Activated naive CD4-positive, alpha-beta T cell treated with anti-CD3 and anti-CD28 coated beads, Interleukin-2, amount 50 U/mL, for 72 hours (primary cell): ENCODE measurements at places on chromosomes 5 and 9.

GRCh38 chr5:117107859-117108258 lies 533.2 kb upstream of the SEMA6A start:
- no peak for DNase-seq

GRCh38 chr5:133331941-133332340 lies 280.1 kb downstream of the HSPA4 start:
- no peak for DNase-seq

GRCh38 chr9:128422783-128423150 lies 2.1 kb downstream of the CERCAM start:
- DNase-seq: no peak

- no peak for DNase-seq
These were observed 133.6 kb upstream of the NR3C1 start for GRCh38 chr5:143537056-143537455.

- no peak for DNase-seq
These were observed 30.6 kb downstream of the HTR4 start for GRCh38 chr5:148623741-148624140.

DNA sequence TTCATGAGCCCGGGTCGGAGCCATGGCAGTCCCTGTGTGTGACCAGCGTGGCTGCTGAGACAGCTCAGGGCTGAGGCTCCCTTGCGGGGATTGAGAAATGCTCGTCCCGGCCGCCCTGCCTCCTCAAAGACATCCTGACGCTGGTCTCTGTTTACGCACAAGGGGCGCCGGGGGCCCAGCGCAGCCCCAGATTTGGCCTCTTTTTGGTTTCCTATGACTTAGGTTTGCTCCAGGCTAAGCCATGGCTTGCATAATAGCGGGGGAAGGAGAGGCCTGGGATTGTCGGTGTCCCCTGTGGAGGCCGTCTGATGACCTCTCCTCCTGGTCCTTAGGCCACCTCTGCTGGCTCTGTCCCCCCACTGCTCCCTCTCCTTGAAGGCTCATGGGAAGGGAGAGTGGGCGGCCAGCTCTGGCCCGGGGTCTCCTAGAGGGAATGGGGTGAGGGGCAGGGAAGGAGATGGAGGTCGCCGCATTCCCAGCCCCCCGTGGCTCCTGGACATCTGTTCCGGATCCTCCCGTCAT lies 3.5 kb downstream of the LAMC3 start:
- DNase-seq: no peak

DNA sequence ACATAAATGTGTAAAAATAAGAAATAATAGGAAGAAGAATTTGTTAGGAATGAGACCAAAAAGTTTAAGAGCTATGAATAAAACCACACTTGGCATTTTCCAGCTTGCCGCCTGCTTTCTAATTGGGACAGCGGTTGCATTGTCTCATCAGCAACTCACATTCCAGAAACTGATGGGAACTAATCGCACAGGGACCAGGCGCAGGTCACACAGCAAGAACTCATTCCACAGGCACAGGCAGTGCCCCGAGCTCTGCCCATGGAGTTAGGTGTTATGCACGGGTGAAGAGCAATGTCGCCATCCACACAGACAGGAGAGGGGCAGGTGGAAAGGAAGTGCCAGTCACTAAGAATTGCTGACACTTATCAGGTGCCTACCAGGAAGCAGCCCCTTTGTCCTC lies 279.9 kb downstream of the NSG2 start:
- no peak for DNase-seq

GRCh38 chr9:21800931-21801682 lies 1.3 kb upstream of the MTAP start:
- DNase-seq: no peak

- no peak for DNase-seq
These were observed 605.4 kb downstream of the PTPRD start for GRCh38 chr9:10007356-10007755.

- no peak for DNase-seq
These were observed 232.3 kb upstream of the ELL2 start for GRCh38 chr5:96193946-96194345.

- DNase-seq: peak; percentile 60
These were observed 16.6 kb upstream of the HEMGN start for GRCh38 chr9:97954550-97954989.

DNA sequence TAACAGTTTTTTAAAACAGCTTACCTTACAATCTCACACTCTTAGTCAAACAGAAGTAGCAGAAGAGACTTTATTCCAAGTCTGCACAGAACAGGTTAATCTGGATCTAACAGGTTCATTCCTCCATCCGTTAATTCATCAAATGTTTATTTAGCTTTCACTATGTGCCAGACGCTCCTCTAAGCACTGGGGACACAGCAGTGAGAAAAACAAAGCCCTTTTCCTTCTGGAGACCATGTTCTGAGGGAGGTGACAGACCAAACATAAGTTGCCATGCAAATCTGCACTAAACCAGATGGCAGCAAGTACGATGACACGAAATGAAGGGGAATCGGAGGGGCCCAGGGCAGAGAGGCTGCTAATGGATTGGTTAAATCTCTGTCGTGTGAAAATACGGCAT lies 17.1 kb upstream of the GLIPR2 start:
- no peak for DNase-seq

GRCh38 chr9:117470455-117470854 lies 55.6 kb upstream of the ASTN2 start:
- DNase-seq: no peak

DNA sequence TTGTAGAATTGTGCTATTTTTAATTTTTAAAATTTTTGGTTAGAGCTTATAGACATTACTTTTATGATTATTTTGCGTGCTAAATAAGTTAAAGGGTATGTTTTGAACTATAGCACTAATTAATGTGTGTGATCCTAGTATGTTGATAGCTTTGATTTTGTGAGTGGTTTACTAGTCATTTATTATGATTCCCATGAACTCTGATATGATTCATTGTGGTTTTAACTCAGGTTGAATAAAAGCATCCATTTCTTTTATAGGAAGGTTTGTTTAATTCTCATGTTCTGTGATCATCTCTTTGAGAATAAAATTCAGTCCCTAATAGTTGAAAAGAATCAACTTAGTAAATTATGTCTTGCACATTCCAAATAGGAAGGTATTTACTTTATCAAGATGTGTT lies 22.5 kb downstream of the C5orf22 start:
- DNase-seq: no peak

- DNase-seq: no peak
These were observed 10.9 kb upstream of the PHYHD1 start for GRCh38 chr9:128909859-128910258.

DNA sequence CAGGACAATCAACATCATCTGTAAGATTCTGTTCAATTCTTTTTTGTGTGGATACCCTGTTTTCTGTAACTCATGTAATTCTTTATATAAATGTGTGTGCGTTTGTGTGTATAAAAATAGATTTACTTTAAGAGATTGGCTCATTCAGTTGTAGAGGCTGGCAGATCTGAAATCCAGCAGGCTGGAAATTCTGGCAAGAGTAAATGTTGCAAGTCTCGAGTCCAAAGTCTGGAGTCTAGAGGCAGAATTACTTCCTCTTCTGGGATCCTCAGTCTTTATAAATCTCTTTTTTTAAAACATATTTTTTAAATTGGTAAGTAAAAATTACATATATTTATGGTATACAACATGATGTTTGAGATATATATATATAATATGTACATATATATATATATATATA lies 202.1 kb upstream of the TMEM161B start:
- DNase-seq: no peak

DNA sequence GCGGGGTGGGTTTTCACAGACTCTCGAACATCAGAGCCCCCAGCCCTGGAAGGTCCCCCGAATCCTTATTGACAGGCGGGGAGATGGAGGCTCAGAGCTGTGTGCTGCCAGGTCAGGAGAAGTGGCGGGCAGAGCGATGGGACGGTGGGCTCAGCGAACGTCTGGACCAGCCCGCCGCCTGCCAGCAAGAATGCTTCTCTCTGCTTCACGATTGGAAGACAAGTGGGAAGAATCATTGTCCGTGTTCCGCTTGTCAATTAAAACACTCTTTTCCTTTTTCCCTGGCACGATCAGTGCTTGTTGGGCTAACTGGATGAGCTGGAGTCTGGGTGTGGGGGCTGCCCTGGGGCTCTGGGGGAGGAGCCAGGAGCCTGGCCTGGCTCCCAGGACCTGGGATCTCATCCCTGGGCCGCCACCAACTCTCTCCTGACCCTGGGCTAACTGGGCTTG lies 1.6 kb downstream of the COL5A1 start:
- no peak for DNase-seq

DNA sequence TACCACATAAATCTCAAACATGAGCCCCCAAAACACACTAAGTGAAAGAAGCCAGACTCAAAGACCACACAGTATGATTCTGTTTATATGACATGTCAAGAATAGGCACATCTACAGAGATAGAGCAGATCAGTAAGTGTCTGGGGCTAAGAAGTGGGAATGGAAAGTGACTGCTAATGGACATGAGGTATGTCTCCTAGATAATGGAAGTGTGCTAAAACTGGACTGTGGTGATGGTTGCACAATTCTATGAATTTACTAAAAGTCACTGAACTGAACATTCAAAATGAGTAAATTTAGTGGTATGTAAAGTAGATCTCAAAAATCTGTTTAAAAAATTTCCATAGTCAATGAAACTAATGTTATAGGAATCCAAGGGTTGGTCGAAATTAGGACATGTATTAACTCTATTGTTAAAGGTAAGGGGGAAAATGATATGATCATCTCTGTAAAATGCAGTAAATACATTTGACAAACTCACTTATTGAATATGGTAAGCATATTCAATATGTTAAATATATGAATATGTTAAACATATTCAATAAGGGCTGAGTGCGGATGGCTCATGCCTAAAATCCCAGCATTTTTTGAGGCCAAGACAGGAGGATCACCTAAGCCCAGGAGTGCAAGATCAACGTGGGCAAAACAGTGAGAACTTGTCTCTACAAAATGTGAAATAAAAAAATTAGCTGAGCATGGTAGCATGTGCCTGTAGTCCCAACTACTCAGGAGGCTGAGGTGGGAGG lies 51.7 kb downstream of the NUP155 start:
- no peak for DNase-seq

DNA sequence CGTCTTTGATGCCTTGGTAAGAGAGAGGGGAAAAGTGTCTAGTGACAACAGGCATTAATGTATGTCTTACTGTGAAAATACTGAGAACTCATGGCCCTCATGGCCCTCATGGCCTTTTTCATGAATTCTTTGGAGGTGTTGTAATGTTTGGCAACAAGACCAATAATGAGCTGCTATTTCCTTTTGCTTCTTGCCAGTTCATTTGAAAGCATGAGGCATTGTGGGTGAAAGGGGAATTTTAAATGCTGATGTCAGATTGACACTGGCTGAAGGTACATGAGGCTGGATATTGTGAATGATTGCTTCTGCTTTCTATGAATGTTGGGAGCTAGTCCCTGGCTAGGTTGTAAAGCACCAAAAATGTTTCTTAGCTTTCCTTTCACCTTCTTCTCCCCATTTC lies 79.2 kb downstream of the DOCK2 start:
- no peak for DNase-seq

DNA sequence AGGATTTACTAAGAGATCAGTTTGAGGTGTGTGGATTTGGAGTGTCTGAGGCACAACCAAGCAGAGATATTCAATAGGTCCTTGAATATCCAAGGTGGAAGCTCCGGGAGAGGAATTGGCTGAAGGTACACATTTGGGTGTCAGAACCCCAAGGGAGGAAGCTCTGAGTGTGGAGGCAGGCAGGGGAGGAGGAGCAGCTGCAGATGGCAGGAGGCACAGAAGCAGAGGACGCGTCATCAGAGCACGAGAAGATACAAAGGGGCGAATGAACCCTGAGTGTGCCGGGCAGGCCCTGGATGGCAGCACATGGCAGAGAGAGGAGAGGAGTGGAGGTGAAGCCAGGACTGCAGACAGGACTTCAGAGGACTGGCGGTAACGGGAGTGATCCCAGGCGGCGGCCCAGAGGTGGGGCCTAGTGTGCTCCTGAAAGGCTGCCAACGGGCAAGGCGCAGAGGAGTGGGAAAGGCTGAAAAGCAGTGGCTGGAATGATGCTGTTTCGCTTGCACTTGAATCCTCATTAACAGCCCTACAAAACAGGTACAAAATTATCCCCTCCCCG lies 179.8 kb downstream of the FANCC start:
- no peak for DNase-seq

GRCh38 chr5:53095931-53096525 lies 13.5 kb downstream of the MOCS2 start:
- peak; percentile 71 for DNase-seq

- no peak for DNase-seq
These were observed 72.3 kb downstream of the NIPSNAP3B start for GRCh38 chr9:104836235-104836634.

- DNase-seq: no peak
These were observed 48.8 kb downstream of the CEMIP2 start for GRCh38 chr9:71719562-71719961.

- DNase-seq: no peak
These were observed 3.6 kb downstream of the IQGAP2 start for GRCh38 chr5:76406673-76407072.

GRCh38 chr5:55572600-55572999 lies 37.8 kb upstream of the PLPP1 start:
- no peak for DNase-seq

GRCh38 chr5:143740956-143741355 lies 71.0 kb upstream of the HMHB1 start:
- no peak for DNase-seq

DNA sequence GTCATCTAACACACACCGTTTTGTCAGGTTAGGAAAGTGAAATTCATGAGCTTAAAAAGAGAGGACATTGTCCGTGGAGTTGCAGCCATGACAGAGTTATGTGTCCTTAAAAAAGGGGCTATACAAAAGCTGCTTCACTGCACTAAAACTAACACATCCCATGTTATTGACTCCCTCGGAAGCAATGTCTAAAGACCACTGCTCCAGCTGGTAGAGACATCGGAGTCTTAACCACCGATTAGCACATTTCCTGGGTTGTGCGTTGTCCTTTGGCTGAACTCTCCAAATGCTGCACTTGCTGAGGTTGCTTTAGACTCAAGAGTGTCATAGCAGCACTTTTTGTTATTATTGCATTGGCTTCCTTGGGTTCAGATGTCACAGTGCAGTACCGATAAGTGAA lies 128.3 kb upstream of the C9orf72 start:
- no peak for DNase-seq

DNA sequence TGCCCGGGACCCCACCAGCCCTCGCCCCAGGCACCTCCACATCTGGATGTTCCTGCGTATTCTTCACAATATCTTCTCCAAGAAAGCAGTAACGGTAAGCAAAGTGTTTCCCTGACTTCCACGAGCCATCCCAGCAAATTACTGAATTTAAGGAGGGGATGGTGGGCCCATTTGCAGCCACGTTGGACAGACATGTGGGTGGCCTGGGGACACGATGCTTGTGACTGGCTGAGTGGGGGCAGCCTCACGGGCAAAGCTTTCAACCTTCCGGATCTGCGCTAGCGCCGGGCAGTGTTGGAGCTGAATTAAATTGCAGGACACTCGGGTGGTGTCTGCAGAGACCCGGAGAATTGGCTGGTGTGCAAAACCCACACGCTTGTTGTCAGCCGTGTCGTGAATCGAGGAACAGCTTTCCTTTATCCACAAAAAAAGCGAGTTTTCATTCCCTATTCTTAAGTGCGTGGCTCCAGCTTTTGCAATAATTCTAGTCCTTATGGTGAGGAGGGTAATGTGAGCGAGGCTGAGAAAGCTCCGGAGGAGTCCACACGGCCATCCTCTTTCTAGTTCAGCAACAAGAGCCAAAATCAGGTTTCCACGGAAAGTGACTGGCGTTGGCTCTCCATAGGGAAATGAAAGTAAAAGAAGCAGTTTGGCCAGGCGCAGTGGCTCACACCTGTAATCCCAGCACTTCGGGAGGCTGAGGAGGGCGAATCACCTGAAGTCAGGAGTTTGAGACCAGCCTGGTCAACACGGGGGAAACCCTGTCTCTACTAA lies 17.5 kb upstream of the CLPTM1L start:
- no peak for DNase-seq
